Right lung (tissue), 10 donors: ENCODE measurements at places on chromosomes 13 and 19.
A peak's percentile ranks its signal among the peaks of the same experiment; 100 is the strongest.

- DNase-seq: peak; percentile 32
Measured at GRCh38 chr13:108154421-108154858, 60.9 kb downstream of the LIG4 start.

DNA sequence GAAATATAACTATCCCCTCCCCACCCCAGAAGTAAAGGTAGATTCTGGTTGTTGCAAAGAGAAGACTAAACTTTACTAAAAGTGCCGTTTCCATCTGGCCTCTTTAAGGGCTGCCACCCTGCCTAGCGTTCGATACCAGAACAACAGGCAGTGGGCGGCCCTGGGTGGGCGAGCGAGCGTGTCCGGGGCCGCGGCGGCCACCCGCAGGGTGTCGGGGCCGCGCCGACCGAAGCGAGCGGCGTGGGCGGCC is 2.6 kb downstream of the FGF9 start:
- DNase-seq: no peak

GRCh38 chr13:98563071-98563470 is 13.8 kb downstream of the STK24 start:
- DNase-seq: no peak

DNA sequence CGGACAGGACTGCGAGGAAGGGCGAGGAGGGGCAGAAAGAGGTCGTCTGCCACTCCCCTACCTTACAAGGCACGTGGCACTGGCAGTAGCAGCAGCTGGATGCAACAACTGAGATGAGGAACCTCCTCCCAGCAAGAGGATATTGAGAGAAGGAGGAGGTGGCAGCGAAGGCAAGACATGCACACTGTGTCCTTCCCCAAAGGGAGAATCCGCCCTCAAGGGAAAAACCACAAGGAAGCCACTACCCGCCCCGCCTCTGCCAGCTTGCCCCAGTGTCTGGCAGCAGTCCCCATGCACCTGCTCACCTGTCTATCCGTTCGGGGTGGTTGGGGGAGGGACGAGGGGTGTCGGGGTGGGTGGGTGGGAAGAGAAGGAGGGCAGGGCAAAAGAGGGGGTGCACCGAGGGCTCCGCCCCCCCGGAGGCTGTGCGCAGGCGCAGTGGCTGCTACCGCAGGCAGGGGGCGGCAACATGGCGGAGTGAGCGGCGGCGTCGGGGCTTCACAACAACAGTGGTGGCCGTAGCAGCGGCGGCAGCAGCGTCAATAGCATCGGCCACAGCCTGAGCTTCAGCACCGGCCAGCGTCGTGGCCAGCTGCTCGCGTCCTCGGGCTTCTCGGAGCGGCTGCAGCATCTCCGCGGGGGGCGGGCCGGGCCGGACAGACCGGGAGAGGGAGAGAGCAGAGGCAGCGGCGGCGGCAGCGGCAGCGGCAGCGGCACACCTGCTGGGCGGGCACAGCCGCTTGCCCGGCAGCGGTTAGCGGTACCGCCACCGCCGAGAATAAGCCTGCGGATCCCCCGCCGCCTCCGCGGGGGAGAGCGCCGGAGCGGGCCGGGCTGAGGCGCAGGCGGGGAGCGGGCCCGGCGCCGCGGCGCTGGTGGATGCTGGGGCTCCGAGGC is at the start of gene NBEA:
NBEA (plus strand) TSS at position 436 of the 897 bp plus-strand sequence. CDS start 551 bp downstream, outside the sequence.
- DNase-seq: peak; percentile 70

GRCh38 chr19:5958074-5958850 is 19.7 kb downstream of the RANBP3 start:
- no peak for DNase-seq
